ENCODE measurements at places on chromosomes 12 and 14.

DNA sequence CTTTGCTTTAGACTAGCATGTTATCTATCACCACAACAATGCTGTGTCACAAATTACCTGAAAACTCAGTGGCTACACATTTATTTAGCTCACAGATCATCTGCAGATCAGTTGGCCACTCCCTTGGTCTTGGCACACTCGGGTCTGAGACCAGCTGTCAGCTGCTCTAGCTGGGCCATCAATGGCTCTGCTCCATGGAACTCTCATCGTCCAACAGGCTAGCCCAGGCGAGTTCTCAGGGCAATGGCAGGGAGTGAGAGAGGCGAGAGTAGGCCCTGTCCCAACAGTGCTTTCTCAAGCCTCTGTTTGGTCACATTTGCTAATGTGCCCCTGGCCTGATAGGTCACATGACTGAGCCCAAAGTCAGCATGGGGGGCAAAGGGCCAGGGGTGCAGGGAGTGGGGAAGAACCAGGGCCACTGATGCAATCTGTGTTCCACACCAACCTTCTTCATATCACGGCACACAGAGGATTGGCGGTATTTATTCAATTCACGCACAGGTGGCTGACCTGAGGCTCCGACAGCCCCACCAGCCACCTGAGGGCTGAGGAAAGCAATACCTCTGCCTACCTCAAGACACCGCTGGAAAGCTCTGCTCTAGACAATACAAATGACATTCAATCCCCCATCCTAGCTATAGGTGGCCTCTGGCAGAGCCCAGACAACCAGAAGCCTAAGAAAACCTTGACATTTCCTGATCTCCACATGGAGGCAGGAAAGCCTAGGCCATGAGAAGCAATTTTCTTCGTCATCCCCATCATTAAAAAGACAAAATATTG, 82.5 kb downstream of the NT5DC3 start:
- no peak for DNase-seq

DNA sequence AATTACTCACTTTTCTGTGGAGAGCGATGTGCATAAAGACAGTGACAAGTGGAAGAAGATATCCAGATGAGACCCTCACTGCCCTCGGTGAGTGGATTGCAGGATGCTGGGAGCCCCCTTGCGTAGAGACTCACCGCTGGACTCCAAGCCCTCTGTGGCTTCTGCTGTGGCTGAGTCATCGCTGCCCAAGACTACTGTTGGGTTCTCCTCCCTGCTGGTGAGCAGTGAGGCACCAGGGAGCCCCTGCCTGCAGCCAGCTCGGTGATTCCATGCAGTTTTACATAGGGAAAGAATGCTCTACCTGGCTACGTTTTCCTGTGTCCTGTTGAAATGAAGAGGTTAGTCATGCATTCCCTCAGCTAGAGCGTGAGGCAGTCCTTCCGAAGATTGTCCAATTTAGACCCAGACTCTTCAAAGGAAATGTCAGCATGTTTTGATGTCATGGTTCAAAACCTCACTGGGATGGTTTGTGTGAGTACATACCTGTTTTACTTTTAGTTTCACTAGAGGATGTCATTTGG, 28.2 kb downstream of the TRAF3 start:
- no peak for DNase-seq

- no peak for DNase-seq
Measured at GRCh38 chr12:12982331-12982730, 17.7 kb downstream of the HEBP1 start.

DNA sequence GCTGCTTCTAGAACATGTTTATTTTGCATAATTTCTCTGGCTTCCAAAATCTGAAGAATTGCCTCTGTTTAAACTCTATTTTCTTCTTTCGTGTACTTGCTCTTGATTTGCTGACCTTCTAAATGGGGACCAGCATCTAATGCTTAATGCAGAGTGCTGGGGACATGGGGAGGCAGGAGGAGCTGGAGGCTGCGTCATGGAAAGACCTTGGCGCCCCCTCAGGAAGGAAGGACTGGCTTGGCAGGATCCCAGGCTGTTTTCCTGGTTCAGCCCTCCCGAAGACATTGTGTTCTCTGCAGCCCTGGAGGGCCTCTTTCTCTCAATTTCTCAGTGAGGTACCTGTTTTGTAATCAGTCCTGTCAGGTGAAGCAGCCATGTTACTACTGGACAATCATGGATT, 5.5 kb downstream of the PRKCH start:
- DNase-seq: no peak

- DNase-seq: no peak
Measured at GRCh38 chr12:113392988-113393579, 10.6 kb downstream of the SDS start.

GRCh38 chr14:94128216-94128839, 1.1 kb downstream of the IFI27L2 start:
- no peak for DNase-seq

DNA sequence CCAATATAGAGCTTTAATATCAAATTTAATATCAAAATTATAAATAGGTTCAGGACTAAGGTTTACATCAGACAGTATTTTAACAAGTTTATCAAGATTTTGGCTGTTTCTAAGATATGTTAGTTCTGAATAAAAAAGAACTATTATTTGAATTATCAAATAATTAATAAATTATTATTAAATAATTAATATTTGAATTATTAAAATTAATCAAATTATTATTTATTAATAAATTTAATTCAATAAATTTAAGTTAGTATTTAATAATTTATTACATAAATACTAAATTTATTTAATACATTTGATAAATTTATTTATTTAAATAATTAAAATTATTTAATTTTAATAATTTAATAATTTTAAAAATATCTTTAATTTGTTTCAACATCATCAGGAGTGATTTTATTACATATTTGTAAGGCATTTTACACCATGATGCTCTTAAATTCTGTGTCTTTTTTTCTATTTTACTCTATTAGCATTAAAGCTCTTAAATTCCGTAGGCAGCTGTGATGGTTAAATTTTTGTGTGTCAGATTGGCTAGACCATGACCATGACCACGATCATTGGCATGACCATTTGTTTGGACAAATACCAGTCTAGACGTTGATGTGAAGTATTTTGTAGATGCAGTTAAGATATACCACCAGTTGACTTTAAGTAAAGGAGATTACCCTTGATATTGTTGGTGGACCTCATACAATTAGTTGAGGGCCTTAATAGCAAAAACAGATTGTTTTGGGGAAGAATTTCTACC, 82.6 kb downstream of the BBS10 start:
- DNase-seq: no peak

- DNase-seq: no peak
Measured at GRCh38 chr12:120722784-120723183, 2.8 kb upstream of the ACADS start.

DNA sequence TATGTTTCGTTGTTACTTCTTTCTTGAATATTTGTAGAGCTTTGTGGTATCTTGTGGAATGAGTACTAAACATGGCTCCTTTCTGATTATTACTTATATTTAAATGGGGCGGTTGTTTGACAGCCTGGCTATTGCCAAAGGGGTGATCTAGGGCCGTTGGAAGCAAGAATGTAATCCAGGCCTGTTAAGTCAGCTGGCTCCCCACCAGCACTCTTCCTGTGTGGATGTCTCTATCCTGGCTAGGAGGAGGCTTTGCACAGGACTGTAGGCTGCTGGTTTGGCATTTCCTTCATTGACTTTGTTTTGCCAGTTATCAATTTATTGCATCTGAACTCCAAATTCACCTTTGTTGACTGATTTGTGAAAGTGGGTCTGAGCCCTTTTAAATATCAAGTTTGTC, 5.6 kb downstream of the FAM234B start:
- no peak for DNase-seq

GRCh38 chr14:105205673-105206208, 24.6 kb upstream of the NUDT14 start:
- no peak for DNase-seq

GRCh38 chr12:111838353-111838752, 3.7 kb upstream of the MAPKAPK5 start:
- DNase-seq: no peak

- no peak for DNase-seq
Measured at GRCh38 chr12:11202811-11203210, 16.1 kb upstream of the TAS2R42 start.

- DNase-seq: no peak
Measured at GRCh38 chr12:43151441-43151981, 400.5 kb downstream of the ADAMTS20 start.

DNA sequence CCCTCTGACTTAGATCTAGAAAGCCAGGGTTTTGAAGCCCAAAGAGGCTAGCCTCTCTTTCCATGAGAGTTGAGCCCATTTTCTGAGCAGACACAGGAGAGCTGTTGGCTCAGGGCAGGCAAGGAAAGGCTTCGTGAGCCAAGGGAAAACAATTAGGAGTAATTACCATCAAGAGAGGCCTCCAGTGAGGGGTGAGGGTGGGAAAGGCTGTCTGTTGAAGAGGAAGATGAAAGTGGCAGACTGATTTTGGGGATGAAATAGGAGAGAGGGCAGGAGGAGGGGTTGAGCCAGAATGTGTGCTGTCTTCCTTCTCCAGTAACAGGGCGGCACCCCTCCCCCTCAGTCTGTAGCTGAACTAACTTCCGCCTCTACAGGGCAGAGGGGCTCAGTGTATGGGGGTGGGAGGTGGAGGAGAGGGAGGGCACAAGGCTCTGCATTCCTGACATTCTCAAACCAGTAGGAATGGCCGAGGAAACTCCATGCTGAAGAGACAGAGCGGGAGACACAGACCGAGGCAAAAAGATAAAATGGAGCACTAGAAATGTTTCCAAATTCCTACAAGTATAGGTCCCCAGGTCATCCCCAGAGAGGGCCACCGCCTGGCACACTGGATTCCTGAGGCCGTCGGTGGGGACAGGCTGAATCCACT, 33.1 kb upstream of the COL2A1 start:
- DNase-seq: no peak

- DNase-seq: no peak
Measured at GRCh38 chr14:65881642-65882041, 469.1 kb downstream of the FUT8 start.

DNA sequence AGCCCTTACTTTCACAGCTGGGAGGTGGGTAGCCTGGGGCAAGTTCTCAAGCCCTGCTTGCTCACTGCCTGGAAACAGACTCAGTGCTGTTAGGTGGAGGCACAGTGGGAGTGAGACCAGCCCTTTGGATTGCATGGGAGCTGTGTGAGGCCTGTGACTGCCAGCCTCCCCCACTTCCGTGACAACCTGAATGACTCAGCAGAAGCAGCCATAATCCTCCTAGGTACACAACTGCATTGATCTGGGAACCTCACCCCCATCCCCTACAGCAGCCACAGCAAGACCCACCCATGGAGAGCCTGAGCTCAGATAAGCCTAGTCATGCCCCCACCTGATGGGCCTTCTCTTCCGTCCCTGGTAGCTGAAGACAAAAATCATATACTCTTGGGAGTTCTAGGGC, 26.4 kb downstream of the ALG10 start:
- no peak for DNase-seq

DNA sequence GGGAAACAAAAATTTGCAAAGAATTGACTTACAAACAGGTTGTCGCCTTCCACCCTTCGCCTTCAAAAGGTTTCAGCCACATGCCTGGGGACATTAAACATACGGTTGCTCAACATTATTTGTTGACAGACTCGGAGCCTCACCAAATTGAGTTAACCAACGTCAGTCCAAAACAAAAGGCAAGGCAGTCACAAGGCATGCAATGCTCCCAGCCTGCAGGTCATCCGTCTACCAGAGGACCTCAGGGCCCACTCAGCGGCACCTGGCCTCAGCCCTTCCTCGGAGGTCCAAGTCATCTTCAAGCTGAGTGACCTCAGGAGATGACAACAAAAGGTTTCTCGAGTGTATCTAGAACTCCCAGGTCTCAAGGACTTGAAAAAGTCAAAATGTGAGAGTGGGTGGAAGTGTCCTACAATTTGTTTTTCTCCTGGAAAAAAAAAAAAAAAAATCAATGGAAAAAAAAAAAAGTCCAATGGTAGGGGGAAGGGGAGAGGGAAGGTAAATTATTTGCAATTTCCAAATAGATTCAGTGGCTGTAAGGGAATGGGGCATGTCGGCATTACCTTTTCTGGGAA, 64.3 kb downstream of the KDM2B start:
- DNase-seq: no peak

DNA sequence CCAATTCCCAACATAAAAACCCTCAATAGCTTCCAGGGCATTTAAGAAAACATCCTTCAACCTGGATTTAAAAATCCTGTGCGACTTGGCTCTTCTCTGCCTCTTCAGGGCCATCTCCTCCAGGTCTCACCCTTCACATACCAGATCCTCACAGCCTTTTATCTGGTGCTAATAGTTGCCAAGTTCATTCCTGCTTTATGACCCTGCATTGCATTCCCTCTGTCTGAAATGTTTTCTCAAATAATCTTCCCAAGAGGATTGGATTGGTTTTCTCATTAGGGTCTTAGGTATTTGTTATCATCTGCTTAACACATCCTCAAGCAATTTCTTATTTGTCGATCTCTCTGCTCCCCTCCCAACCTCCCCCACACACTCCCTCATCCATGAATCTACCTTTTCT, 832.0 kb downstream of the GALC start:
- no peak for DNase-seq

GRCh38 chr12:109631302-109631701, 57.7 kb downstream of the MVK start:
- DNase-seq: no peak

GRCh38 chr14:106417224-106418049, 891.1 kb downstream of the TMEM121 start:
- peak; percentile 62 for DNase-seq

DNA sequence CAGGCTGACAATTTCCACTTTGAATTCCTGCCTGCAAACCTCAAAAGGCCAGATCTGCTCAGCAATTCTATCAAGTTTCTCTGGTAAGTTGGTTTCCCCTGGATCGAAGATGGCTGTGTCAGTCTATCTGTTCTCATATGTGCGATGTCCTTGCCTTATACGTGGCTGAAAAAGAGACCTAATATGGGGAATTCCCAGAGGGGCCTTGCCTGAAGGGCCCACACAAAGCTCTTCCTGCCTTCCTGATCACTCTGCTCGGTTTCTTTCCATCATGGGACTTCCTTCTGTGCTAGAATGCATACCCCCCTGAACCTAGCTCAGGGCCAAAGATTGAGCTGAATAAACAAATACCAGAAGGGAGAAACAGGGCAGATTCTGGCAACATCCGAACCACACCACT, 13.2 kb downstream of the TCL1B start:
- DNase-seq: no peak

DNA sequence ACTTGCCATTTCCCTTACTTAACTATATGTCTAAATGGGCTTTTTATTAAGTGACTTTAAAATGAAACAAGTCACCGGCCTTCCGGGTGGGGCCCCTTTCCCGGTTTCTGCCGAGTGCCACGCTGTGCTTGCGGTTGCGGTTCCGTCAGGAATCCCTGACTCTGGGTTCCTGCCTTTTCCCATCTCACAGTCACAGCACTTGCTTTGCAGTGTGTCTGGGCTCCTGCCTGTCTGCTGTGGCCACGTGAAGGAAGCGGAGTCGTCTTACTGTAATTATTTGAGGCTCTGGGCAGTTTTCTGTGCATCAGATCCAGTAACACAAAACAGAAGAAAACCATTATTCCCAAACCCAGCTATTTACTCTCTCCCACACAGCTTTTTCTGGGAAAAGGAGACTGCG, 44.0 kb upstream of the FRMD6 start:
- DNase-seq: no peak

DNA sequence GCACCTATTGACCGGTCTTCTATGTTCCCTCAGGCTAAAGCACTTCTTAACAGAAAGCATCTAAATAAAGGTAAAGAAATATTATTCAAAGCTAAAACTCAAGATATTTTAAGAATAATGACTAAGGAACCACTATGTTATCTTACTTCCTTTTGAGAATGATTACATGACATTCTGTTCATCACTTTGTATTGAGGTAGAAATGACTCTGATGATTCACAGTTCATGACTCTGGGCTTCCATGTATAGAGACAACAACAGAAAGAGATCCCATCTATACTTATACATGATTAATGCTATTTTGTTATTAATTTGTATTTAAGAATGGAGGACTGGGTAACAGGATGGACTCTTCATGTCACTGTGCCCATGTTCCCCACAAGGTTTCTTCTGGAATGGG, 218.3 kb upstream of the OR4E1 start:
- no peak for DNase-seq

All from stimulated activated CD8-positive, alpha-beta memory T cell treated with anti-CD3 and anti-CD28 coated beads, Interleukin-15, amount 100 ng/mL, for 4 hours (primary cell).